Posterior vena cava (tissue), 2 donors: ENCODE measurements at places on chromosomes 6 and 20.
A peak's percentile ranks its signal among the peaks of the same experiment; 100 is the strongest.

DNA sequence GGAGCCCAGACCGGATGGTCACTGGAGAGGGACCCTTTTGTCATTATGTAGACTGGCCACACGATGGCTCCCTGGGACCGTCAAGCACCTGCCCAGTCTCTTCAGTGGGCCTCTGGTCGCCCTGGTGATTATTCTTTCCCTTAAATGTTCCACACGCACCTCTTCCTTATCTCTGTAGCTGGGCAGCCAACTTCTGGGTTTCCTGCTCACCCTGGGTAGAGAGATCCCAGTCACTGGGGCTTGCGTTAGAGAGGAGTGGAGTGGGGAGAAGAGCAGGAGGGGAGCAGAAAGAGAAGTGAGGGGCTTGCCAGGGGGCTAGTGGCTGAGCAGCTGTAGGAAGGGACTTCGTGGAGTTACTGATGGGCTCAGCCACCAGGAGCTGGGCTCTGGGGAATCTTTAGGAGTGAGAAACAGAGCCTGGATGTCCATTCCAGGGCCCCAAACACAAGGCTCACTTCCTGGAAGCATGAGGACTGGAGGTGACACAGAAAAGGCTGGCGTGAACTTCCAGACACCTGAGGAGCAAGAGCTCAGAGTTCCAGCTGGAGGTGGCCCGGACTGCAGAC is 150.1 kb downstream of the DHX35 start:
- DNase-seq = no peak

GRCh38 chr6:125363039-125363823 is 61.5 kb upstream of the HDDC2 start:
- peak; percentile 83 for DNase-seq

- DNase-seq = no peak
Observed at GRCh38 chr20:35991142-35991771, 22.9 kb downstream of the CNBD2 start.

GRCh38 chr6:65123521-65123920 is 583.5 kb downstream of the EYS start:
- DNase-seq = no peak

DNA sequence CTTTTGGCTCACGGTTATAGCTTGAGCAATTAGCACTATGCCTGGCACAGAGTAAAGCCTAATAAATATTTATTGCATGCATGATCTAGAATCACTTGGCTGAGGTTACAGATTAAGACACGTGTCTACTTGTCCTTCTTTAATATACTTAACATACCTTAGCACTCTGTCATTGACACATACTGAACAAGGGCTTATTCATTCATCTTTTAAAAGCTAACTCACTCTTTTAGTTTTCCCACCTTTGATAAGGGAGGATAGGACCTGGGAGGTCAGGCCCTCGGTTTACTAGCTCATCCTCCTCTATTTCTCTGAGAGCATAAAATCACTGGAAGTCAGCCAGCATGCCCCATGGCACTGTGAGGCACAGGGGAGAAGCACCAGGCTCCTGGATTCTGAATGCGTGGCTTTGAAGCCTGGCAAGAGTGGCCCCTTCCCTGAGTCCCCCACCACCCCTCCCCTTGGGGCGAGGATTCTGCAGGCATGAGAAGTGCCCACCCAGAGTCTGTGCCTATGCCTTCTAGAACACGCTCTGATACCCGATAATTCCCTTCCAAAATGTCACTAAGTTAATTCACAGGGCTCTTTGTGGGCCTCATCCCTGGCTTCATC is 11.2 kb downstream of the ZCCHC3 start:
- no peak for DNase-seq

DNA sequence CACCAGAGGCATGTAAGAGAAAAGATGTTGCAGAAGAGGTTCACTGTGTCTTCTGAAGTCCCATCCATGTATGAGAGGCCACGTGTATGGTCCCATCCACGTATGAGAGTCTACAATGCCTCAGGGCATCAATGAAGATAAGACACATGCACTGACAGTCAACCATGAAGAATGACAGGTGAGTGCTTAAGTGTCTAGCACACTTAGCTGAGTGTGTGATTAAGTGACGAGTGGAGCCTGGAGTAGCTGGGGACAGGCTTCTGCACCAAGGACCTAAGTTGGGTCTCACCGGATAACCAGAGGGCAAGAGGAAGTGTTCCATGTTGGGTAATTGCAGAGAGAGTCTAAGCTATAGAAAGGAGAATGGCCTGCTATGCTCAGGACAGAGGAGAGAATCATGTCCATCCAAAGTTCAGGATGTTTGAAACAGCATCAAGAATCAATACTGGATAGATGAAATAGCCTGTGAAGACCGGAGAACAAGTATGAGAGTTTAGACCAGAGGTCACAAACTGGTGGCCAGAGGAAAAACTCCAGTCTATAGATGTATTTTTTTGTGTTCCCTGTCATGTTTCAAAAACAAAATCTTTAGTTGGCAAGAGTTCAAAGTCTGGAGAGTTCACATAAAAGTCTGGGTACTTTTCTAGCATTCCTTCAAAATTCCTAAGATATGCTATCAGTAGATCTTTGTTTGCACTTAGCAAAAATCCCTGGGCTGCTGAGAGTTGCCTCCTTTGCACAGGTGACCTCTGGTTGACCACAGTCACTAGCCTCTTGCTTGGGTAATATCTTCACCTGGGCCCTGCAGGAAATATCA is 165.8 kb downstream of the KIF16B start:
- DNase-seq = no peak

GRCh38 chr6:63543001-63543400 is 29.3 kb upstream of the LOC128125822 start:
- no peak for DNase-seq

DNA sequence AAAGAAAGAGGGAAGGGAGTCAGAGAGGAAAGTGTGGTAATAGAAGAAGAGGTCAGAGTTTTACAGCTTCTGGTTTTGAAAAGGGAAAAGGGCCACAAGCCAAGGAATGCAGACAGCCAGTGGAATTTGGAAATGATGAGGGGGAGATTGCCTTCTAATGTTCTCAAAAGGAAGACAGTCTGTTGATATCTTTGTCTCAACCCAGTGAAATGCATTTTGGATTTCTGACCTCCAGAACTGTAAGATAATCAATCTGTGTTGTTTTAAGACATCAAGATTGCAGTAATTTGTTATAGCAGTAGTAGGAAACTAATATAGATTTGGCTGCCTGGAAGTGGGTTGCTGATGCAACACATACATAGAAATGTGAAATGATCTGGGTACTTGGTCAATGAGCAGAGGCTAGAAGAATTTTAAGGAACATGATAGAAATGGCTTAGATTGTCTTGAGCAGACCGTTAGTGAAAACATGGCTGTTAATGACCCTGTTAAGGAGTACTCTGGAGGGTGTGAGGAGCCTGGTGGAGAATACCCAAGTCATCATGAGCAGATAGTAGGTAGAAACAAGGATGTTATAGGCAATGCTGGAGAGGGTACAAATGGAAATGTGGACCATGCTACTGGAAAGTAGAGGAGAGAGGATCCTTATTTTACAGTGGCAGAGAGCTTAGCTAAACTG is 255.8 kb upstream of the RAB32 start:
- no peak for DNase-seq

DNA sequence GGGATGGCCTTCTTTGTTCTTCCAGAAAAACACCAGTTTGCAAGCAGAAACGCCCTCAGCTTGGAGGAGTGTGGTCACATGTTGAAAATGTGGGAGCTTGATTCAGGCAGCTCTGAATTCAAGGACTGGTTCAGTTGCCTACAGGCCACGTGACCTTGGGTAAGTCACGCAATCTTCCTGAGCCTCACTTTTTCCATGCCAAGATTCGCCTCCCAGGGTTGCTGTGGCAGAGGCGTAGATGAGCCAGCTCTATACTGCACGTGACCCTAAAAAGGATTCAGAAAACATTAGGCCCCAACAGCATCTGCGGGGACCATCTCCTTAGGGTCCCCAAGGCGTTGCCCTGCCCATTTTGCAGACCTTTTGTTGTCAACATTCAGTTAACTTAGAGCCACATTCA is 112.0 kb upstream of the SNX9 start:
- no peak for DNase-seq
